ENCODE measurements at places on chromosomes 1 and 21. TPM values are rescaled to one million over a fixed set of nuclear protein-coding genes. Genes with fewer than 3 reads are reported as not detected.

The S1PR1 gene
- total RNA-seq = 28.9 TPM

- no peak for DNase-seq
Observed at GRCh38 chr1:55164906-55165305, 50.3 kb downstream of the USP24 start.

- no peak for DNase-seq
Observed at GRCh38 chr1:161989108-161989507, 34.6 kb downstream of the OLFML2B start.

The DENND2C gene
- 12.3 TPM for total RNA-seq

The TLCD4 gene
- total RNA-seq = 43.7 TPM

- DNase-seq = peak; percentile 22
Observed at GRCh38 chr21:38806942-38807284, 1.2 kb downstream of the ETS2 start.

DNA sequence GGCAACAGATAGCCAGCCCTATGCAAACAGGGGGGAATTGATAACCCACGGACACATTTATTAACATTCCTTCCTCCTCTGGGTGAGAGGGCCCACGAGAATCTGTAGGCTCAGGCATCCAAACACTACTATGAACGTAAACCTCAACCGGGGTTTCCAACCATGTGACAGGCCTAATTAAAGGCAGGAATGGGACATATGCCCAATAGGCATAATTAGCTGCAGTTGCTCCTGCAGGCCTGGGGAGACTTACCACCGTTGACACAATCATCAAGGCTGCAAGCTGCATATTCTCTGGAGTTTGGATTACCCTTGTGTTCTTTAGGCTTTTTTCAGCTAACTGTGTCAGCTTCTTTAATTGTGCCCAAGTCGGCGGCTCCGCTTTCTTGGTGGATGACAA, 22.2 kb upstream of the GBP1 start:
- peak; percentile 16 for DNase-seq

GRCh38 chr1:210687582-210688279, 359.0 kb downstream of the HHAT start:
- DNase-seq = no peak

GRCh38 chr21:34035619-34036354, 37.6 kb upstream of the MRPS6 start:
- no peak for DNase-seq

- DNase-seq = peak; percentile 59
Observed at GRCh38 chr1:161791904-161792655, 26.0 kb downstream of the ATF6 start.

GRCh38 chr21:29235714-29236197, 63.0 kb upstream of the BACH1 start:
- no peak for DNase-seq

The A3GALT2 gene
- total RNA-seq = not detected

The PCBP3 gene
- 5.5 TPM for total RNA-seq
